ENCODE measurements at places on chromosomes 3 and 15. TPM values are rescaled to one million over a fixed set of nuclear protein-coding genes. Genes with fewer than 3 reads are reported as not detected.

The ROBO2 gene
- 1.6 TPM for polyA plus RNA-seq

The TMEM212 gene
- polyA plus RNA-seq: not detected

The POPDC2 gene
- polyA plus RNA-seq: 7.3 TPM

The TMEM42 gene
- polyA plus RNA-seq: 33.6 TPM

The LRTM1 gene
- polyA plus RNA-seq: not detected

The ZMYND10 gene
- 10.0 TPM for polyA plus RNA-seq

The PIGZ gene
- 1.4 TPM for polyA plus RNA-seq

The MFN1 gene
- polyA plus RNA-seq: 16.6 TPM

Data from kidney (tissue), 22 donors.